ENCODE measurements at places on chromosomes 4 and X.

GRCh38 chr4:2792711-2793585 lies at the start of gene SH3BP2:
SH3BP2 (plus strand) TSS chr4:2793085; CDS start chr4:2820618, 27,533 bp downstream.
- DNase-seq: peak; percentile 63

DNA sequence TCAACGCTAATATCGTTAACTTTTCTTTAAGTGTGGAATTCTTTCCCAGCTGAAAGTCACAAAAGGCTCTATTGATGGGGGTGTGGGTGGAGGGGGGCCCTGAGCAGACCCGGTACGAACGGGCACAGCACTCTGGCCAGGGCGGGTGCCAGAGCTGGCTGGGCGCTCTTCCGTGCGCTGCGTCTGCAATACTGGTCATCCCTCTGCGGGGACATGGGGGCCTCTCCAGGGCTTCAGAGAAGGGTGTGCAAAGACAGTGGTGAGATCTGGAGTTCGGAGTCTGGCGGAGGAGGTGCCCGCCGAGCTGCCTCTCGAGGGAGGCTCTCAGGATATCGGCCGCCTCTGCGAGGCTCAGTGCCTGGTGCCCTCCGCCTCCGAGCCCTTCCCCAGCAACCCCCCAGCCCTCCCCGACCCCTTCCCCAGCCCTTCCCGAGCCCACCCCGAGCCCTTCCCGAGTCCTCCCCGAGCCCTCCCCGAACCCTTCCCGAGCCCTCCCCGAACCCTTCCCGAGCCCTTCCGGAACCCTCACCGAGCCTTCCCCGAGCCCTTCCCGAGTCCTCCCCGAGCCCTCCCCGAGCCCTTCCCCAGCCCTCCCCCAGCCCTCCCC lies 34.3 kb downstream of the FGFRL1 start:
- DNase-seq: no peak

DNA sequence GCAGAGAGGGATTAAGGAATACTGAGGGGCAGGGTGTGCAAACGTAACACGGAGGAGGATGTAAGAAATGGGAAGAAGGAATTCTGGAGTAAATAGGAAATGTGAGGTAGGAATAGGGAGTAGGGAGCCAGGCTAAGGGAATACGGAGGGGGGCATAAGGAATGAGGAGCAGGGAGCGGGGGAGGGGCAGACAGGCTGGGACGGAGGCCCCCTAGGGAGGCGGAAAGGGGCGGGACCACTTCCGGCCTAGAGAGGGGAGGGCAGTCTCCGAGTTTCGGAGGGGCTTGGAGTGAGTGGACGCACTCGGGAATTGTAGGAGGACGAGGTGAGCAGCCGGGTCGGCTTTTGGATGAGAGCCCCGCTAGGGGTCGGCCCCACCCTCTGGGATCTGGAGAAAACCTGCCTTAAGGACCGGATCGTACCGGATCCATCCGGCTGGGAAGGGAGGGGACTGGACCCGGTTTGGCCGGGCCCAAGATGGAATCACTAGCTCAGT lies 612 bp downstream of the MAGED2 start:
- no peak for DNase-seq

- DNase-seq: no peak
These were observed 297.5 kb downstream of the DCTD start for GRCh38 chr4:182619660-182620059.

- DNase-seq: no peak
These were observed 518 bp downstream of the ARMCX1 start for GRCh38 chrX:101550751-101551379.

DNA sequence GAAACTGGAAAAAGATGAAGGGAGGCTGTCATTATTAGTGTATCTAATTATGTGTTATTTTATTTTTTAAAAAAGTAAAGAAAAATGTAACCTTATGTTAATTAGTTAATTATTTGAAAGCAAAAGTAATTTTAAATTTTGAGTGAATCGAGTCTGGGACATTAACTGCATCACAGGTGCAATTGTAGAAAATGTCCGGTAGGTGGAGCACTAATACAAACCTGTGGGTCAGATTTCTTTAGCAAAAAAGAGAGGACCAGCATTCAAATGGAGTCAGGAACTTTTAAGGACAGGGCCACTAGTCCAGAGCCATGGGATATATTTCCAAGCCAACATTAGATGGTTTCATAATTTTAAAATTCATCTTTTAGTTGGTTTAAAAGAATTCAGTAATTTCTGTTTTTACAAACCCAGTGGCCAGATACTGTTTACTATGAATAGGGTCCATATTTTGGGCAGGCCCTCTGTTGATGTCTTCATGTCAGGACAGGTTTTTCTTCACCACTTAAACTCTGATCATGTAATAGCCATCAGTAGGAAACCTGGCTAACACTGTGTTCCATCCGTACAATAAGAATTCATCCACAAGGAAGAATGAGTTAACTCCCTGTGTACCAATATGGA lies 27.2 kb downstream of the BST1 start:
- no peak for DNase-seq

DNA sequence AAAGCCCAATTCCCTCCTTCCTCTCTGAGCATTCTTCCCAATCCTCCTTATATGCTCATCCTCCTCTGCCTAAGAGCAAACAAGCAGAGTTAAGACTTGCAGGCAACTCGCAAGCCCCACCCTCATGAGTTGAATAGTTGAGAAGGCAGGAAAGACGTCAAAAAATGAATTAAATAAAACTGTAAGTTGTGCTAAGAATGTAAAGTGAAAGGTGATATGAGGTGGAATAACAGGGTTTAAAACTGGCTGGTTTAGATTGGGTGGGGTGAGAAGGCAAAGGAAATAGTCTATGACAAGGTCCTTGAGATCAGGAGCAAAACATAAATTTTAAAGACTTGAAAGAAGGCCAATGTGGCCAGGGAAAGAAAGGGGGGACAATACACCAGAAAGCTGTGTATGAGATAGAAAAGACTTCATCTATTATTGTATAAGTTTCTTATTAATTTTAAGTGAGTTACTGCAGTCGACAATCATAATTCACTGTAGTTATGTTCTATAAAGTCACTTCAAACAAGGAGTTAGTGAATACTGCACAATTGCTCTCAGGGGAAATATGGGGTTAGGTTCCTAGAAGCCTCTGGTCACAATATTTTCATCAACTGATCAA lies 124.9 kb downstream of the RELL1 start:
- no peak for DNase-seq

DNA sequence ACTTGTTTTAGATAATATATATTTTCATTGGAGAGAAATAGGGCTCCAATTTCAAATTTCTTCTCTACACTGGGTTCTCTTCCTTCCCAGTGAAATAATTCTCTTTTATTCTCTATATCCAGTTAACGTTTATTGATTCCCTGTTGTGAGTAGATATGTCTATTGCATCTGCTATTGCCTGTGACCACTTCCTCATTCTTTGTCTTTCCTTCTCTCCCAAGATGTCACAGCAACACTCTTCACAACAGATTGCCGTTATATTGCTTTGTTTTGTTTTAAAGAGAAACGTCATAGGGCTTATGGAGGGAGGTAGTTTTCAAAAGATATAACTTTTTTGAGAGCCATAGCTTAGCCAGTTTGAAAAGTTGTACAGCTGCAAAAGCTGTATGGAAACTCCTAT lies 343.8 kb downstream of the ARHGAP24 start:
- no peak for DNase-seq

DNA sequence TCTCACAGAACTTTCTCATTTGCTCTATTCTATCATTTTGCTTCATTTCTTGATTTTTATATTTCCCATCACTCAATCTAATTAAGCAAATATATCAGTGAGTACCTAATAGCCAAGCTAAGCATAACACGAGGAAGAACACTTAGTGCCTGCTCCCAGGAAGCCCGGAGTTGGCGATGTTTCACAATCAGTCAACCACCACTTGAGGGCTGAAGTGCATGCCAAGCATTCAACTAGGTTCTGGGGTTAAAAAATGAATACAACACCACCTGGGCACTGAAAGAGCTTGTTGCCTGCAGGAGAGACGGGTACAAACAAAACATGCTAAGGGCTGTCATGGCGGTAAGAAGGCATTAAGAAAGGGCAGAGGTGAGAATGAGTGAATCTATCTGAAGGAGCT lies 47.5 kb downstream of the UCHL1 start:
- no peak for DNase-seq

DNA sequence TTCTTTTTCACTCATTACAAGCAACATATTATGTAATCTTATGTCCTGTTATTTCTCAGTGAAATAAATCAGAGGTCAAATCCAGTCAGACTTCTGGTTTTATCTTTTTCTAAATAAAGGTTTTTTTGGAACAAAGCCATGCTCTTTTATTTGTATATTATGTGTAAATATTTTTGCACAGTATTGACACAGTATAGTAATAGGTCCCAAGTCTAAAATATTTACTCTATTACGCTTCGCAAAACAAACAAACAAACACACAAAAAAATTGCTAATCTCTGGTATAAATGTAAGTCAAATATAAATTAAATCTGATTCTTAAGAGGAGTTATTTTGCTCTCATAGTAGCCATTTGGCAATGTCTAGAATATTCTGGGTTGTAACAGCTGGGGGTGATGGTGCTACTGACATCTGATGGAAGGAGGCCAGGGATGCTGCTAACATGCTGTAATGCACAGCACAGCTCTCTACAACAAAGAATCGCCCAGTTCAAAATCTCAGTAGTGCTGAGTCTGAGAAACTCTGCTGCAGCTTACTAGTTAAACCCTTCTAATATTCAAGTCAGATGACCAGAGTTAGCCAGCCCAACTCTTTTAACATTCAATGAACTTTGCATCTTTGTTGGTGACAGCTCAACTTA lies 602.1 kb downstream of the RAB28 start:
- DNase-seq: no peak

DNA sequence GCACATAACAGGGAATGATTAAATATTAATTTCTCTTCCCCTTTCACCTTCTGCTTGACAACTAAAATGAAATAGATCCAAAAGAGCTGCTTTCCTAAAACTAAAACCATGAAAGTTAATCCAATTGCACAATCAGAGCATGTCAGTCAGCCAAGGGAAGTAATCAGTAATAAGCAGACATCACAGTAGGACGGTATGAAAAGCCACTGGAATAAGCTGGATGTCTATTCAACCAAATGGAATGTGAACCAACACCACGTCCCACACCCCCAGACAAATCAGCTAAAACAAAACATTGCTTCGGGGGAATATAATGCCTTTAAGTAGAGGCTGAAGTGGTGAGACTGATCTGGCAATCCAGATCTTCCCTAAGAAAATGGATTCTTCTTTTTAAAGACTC lies 859.4 kb upstream of the FTHL17 start:
- no peak for DNase-seq

GRCh38 chr4:648579-649292 lies 23.4 kb downstream of the PDE6B start:
- no peak for DNase-seq

DNA sequence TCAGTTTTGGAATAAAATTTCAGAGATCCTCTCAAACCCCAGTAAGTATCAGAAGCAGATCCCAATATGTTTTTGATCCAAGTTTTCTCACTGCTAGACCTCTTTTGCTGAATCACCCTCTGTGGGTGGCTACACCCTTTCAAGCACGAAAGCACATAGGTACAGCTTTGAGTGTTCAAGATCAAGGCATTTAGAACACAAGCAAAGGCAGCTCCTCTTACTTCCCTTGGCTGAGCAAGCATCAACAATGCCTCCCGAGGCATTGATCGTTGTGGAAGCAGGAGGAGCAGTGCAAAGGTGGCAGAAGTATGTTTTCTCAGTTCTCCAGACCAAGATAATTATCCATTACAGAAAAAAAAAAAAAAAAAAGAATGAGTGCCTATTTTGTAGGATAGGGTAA lies 72.0 kb upstream of the TSPAN7 start:
- no peak for DNase-seq

- DNase-seq: no peak
These were observed 353 bp downstream of the NSD2 start for GRCh38 chr4:1871471-1872021.

- DNase-seq: no peak
These were observed 637 bp downstream of the MAMLD1 start for GRCh38 chrX:150363561-150364346.

DNA sequence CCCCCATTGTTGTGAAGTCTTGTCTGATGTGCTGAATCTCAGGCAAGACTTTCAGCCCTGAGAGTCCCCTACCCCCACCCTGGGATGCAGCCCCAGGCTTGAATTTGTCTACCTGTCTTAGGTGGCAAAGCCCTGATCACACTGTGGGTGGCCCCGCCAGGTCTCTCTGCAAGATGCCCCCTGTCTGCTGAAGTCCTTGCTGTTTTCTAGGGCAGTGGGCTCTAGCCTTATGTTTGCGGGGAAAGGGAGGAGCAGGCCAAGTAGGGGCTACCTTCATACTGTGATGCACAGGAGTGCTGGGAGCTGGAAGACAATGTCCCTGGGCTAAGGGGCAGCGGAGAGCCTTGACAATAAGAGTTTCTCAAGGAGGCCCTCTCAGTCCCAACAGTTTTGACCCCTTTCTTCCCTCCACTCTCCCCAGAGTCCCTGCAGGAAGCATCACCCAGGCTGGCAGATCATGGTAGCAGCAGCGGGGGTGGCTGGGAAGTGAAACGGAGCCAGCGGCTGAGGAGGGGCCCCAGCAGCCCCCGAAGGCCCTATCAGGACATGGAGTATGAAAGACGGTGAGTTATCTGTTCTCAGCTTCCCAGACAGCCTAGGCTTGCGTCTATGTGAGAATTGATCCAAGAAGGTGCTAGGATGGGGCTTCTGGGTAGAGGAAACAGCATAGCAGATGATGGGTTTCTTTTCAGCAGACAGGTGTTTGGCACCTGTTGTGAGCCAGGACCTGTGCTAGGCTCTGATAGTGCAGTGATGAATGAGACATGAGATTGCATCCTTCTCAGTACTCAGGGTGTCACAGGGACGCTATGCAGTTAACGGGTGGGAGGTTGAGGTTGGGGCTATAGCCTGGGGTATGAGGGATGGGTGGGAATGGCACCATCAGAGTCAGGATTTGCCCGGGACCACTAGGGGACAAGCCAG lies 2.2 kb downstream of the RBM10 start:
- no peak for DNase-seq

GRCh38 chr4:108191269-108191914 lies 22.7 kb upstream of the LEF1 start:
- no peak for DNase-seq

DNA sequence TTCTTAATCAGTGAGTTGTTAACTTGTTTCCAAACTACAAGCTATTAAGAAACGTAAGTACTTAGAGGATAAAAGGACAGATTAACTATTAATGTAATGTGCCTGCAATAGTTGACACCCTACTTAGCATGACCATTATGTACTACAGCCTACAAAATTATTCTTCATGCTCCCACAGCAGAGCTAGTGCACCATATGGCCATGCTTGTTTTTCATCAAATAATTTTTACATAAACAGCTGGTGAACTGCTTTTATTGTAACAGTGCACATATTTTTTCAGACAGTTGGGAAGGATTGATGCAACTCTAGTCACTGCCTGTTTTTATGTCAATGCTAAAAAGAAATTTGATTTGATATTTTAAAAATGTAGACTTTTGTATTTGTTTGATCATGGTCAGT lies 10.2 kb upstream of the MAGEB10 start:
- DNase-seq: no peak

DNA sequence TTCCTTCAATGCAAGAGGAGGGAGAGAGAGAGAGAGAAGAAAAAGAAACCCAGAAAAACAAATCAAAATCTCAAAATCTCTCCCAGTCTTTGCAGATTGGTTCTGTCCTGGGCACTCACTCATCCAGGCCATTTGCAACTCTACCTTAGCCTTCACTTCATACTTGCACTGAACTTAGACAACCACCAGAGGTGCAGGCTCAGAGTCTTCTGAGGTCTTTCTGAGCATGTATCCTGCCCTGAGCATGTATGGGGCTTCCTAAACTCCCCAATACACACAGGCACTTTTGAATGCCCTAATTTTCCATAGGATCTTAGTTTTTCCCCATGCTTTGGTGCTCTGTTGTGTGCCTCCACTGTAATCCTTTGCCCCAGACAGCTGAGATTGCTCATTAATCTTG lies 2.9 kb downstream of the CFI start:
- no peak for DNase-seq

Measured in activated CD4-positive, CD25-positive, alpha-beta regulatory T cell treated with anti-CD3 and anti-CD28 coated beads, Interleukin-2, amount 50 U/mL, for 72 hours (primary cell).